ENCODE measurements at places on chromosomes 1 and 21. TPM values are rescaled to one million over a fixed set of nuclear protein-coding genes. Genes with fewer than 3 reads are reported as not detected.

FGR gene
- total RNA-seq = 0.27 TPM

RPS6KA1 gene
- 112 TPM for total RNA-seq

CSTB gene
- total RNA-seq = 42.3 TPM

LAMC2 gene
- total RNA-seq = not detected

CACNA1S gene
- not detected for total RNA-seq

AADACL3 gene
- total RNA-seq = not detected

DIPK1A gene
- 8.7 TPM for total RNA-seq

C1orf87 gene
- not detected for total RNA-seq

OR2L8 gene
- total RNA-seq = not detected

SLC30A10 gene
- total RNA-seq = not detected

OLIG2 gene
- total RNA-seq = not detected

CD48 gene
- total RNA-seq = 190 TPM

NBPF20 gene
- total RNA-seq = 1.3 TPM

HSD11B1 gene
- total RNA-seq = 22.4 TPM

- DNase-seq = no peak
These were observed 59.4 kb upstream of the POU2F1 start for GRCh38 chr1:167161242-167161641.

- DNase-seq = no peak
These were observed 62.6 kb upstream of the FAM20B start for GRCh38 chr1:178962853-178963711.

DNA sequence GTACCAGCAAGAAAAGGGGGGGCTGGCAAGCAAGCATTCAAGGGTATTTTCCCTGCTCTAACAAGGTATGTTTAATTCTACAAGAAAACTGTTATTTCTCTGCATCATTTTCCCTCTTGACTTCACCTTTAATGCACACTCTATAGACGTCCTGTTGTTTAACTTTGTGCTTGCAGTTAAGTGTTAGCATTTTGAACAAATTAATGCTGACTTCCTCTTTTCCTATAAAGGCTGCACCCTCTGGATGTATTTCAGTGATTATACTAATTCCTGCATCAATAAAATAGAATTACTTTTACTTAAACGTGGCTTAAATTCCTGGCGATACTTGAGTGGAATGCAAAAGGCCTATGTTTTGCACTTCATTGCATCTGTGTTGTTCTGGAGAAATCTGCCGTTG lies 183.3 kb downstream of the KCNJ6 start:
- no peak for DNase-seq

DNA sequence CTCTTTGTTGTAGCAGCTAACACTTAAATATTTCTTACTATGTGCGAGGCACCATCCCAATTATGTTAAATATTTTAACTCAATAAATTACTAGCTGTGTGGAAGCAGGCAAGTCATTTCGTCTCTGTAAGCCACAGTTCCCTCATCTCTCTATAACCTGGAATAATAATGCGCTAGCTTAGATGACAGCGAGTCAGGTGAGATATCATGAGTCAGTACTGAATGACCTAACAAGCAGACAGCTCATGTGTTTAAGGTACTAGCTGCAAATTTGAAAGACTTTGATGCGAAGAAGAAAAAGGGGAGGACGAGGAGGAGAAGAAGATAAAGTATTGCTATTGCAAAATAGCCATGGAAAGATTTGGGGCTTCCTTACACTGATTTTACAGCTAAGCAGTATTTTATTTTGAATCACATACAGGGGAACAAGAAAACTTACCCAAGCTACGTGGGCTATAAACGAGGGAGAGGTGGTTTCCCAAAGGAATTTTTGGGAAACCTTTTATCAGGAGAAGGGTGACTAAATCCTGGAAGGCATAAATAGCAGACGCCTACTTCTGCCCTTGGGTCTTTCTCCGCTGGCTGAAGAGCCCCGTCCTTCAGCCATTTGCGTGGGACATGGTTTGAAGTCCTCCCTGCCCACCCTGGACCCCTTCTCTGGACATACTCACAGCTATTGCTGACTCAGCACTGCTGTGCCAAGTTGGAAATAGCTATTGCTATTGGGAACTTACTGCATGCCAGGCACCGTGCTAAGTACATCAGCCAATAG lies 8.9 kb downstream of the CITED4 start:
- no peak for DNase-seq

DNA sequence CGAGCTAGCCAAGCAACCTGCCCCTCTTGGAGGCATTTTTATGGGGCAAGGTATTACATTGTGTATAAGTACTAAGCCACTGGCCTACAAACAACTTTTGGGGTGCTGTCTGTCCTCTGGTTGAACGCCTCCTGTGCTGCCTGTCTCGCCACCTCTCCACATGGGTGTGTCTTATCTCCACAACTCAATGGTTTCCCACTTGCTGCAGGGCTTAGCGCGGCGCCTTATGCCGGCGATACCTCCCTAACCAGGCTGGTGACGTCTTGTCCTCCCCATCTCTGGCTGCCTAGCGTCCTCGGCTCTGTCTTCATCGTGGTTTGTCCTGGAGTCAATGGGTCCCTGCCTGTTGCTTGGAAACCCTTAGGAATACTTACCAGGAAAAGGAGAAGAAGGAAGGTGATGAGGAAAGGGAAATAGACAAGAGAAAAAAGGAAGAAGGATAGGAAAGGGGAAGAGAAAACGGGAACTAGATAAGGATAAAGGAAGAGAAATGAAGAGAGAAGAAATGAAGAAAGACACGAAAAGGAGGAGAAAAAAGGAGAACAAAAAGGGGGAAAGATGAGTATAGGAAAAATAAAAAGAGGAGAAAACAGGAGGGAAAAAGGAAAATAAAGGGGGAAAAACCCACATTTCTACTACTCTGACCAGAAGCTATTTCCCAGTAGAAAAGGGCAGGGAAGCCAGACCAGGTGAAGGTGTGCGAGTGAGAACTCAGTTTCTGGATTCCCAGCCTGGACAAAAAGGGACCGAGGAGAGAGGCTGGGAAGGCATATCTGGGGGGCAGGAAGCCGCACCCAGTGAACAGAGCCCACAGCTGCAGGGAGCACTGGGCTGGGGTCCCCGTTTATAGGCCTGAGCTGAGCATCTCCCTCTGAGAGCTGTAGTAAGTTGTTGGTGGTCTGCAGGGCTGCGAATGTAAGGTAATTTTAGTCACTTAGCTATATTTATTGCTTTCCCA lies 86.2 kb downstream of the CLIC6 start:
- no peak for DNase-seq

DNA sequence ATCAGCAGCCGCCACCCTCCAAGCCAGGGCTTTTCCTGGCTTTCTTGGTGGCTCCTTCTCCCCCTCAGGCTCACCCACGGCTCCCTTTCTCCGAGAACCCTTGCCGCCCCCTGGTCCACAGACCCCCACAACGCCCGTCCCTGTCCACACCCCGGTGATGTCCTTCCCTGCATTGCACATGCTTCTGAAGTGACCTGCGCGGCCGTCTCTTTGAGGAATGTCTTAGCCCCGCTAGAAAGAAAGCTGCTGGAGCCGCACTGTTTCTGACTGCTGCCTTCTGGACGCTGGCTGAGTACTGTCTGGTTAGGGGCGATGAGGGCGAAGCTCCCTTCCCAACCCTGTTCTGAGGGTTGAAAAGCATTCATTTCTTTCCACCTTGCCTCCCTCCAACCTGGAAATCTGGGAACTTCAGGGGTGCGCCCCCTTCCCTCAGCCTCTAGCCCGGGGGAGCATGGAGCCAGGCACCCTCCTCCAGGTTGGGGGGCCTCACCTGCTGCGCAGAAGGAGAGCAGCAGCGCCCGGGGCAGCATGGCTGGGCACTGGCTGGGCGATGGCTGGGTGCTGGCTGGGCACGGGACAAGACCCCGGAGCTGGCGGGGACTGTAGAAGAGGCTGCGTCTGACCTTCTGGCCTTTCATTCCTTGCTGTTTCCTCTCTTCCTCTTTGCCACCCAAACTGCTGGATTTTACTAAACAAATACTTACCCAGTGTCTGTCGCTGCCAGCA lies at the start of gene CLEC20A:
Gene CLEC20A, minus strand, starts transcription at position 555 of the 726 bp plus-strand sequence. Its CDS starts 25 bp downstream, at position 530.
- no peak for DNase-seq

DNA sequence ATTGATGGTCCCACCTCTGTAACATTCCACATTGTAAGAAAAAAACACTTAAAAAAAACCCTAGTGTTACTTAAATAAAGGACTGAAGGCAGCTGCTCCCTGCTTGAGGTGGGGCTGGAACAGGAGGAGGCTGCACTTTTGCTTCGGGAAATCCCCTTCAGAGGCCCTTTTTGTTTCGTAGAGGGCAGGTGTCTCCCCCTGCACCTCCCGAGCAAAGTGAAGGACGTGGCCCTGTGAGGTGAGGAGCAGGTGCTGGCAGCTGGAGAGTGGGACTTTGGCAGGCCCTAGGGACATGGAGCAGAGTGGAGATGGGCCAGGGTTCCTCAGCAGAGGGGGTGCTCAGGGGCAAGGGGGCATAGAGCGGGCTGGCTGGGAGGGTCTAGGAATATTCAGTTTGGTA lies 33.4 kb upstream of the WNT4 start:
- DNase-seq = peak; percentile 49

- DNase-seq = no peak
These were observed 375.3 kb downstream of the USH2A start for GRCh38 chr1:216047811-216048572.

DNA sequence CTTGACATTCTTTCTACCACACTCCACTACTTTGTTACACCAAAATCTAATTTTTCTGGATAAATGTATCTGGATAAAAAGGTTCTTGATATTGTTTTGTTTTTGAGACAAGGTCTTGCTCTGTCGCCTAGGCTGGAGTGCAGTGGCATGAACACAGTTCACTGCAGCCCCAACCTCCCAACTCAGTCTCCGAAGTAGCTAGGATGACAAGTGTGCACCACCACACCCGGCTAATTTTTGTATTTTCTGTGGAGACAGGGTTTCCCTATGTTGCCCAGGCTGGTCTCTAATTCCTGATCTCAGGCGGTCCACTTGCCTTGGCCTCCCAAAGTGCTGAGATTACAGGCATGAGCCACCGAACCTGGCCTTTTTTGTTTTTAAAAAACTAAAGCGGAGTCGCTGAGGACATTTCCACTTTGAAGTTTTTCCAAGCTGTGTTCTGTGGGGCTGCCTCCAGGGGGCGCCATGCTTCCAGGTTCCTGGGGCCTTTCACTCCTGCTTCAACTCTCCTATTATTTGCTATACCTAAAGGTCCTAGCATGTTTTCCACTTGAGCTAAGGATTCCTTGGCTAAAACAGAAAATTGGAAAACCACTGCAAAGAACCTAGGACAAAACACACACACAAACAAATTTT lies 14.1 kb upstream of the NCMAP start:
- DNase-seq = peak; percentile 58

DNA sequence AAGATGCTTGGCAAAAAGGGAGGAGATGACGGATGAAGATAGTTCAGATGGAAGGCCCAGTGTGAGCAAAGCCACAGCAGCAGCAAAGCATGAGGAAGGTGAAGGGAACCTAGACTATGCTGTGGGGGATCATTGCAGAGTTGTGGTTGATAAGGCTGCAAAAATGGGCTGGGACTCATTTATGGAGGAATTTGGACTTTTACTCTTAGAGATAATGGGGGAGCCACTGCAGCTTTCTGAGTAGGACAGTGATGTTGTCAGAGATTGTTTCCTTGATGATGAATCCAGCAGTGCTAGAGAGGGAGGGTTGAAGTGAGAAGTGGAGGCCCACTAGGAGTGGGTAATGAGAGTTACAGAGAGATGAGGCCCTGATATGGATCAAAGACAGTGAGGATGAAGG lies 2.1 kb upstream of the C8A start:
- DNase-seq = no peak

DNA sequence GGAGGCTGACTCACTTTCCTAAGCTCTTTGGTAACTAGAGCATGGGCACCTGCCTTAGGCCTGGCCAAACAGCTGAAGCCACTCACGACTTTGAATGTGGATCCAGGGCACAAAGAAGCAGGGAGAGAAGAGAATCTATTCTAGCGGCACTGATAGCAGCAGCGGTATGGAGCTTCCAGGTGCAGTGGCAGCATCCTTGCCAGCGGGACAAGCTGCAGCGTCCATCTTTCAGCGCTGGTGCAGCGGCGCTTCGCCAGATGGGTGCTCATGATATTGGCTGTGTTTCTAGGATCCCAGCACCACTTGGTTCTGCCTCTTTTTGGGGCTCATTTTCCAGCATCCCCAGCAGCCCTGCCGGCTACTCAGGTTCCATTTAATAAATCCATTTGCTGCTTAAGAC lies 184.2 kb downstream of the SLC44A5 start:
- DNase-seq = no peak

- no peak for DNase-seq
These were observed 3.1 kb downstream of the FLG2 start for GRCh38 chr1:152356736-152357135.

DNA sequence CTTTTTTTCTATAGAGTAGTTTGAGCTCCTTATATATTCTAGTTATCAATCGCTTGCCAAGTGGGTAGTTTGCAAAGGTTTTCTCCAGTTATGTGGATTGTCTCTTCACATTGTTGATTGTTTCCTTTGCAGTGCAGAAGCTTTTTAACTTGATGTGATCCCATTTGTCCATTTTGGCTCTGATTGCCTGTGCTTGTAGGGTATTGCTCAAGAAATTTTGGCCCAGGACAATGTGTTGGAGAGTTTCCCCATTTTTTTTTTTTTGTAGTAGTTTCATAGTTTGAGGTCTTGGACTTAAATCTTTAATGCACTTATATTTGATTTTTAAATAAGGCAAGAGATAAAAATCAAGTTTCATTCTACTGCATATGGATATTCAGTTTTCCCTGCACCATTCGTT lies 774.8 kb upstream of the ADAMTS5 start:
- DNase-seq = no peak

- DNase-seq = peak; percentile 54
These were observed 668 bp downstream of the RNF11 start for GRCh38 chr1:51236531-51237350.

GRCh38 chr1:22339237-22339636 lies 112.4 kb upstream of the ZBTB40 start:
- no peak for DNase-seq

DNA sequence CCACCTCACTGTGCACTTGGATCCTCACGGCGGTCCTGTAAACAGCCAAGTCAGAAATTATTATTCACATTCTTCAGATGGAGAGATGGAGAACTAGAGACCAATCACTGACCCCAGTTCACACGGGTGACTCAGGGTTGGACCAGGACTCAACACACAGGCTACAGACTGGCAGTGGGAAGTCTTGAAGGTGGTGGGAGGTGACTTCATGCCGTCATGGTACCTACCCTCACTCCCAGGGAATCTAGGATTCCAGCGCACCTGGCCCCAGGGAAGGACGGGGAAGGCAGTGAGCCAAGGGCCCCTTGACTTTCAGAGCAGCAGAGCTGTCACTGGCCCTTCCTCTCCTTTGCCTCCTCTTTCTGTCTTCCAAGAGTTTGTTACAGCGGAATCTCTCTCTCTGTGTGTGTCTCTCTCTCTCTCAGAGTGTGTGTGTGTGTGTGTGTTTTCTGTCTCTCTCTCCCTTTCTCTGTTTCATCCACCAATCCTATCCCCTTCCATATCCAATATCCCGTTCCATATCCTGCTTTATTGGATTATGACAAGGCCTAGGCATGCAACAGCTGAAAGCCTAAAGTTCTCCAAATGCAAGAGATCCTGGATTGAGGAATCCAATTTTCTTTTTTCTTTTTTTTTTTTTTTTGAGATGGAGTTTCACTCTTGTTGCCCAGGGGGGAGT lies 11.7 kb downstream of the OPTC start:
- DNase-seq = no peak

- DNase-seq = no peak
These were observed 529 bp upstream of the PRMT2 start for GRCh38 chr21:46634966-46635323.

GRCh38 chr1:28028873-28029654 lies 59.3 kb downstream of the EYA3 start:
- DNase-seq = no peak

GRCh38 chr1:79353224-79353623 lies 346.7 kb upstream of the ADGRL4 start:
- DNase-seq = no peak

Measured in activated CD4-positive, alpha-beta memory T cell treated with anti-CD3 and anti-CD28 coated beads for 36 hours (primary cell).